ENCODE measurements at places on chromosomes 7 and 10. TPM values are rescaled to one million over a fixed set of nuclear protein-coding genes. Genes with fewer than 3 reads are reported as not detected.

DNA sequence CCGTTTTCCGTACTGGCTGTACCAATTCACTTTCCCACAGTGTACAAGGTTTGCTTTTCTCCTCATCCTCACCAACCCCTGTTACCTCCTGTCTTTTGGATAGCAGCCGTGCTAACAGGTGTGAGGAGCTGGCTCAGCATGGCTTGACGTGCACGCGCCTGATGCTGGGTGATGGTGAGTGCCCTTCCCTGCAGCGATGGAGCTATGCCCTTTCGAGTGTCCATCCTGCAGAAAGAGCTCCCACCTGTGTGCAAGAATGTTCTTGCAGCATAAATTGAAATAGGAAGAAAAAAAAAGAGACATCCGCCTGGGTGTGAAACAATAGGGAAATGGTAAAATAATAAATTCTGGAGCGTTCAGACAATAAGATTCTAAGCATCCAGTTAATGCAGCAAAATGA, 9.5 kb upstream of the UBE3C start:
- no peak overlapping the region for H3K4me3 ChIP-seq
- no peaks in the 10 kb centered on the region for H3K36me3 ChIP-seq
- no peak overlapping the region for H3K27ac ChIP-seq
- H3K4me1 ChIP-seq = no peaks in the 10 kb centered on the region

AKR1C4 gene
- not detected for total RNA-seq

CALML5 gene
- not detected for total RNA-seq

ANXA8L1 gene
- not detected for total RNA-seq

SLC37A3 gene
- total RNA-seq = 54.2 TPM

DNA sequence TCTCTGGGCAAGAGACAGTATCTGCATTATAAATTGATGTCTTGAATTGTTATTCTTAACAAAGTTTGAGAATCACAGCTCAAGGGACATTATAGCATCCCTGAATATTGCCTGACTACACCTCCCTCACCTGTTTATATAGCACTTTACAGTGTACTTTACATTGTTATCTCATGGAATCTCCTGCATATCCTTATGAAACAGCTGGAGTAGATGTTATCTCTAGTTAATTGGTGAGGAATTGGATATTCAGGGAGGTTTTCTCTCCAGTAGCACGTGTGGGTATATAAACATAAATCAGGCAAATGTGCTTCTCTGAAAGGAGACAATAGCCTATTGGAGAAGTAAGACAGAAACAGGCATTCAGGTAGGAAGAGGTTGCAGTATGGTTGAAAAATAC, 117.2 kb downstream of the SRI start:
- H3K27me3 ChIP-seq = no peaks in the 10 kb centered on the region
- H3K27ac ChIP-seq = no peak overlapping the region
- no peak overlapping the region for H3K4me3 ChIP-seq
- no peak for DNase-seq
- H3K4me1 ChIP-seq = no peaks in the 10 kb centered on the region
- H3K36me3 ChIP-seq = no peaks in the 10 kb centered on the region

- H3K4me3 ChIP-seq = no peak overlapping the region
- DNase-seq = no peak
- no peak overlapping the region for H3K27ac ChIP-seq
- H3K4me1 ChIP-seq = no peaks in the 10 kb centered on the region
- no peaks in the 10 kb centered on the region for H3K27me3 ChIP-seq
Observed at GRCh38 chr10:3624367-3624766, 160.6 kb downstream of the KLF6 start.

GIMAP1 gene
- not detected for total RNA-seq

Data from endodermal cell (in vitro differentiated cells).